ENCODE measurements at places on chromosomes 4 and X. TPM values are rescaled to one million over a fixed set of nuclear protein-coding genes. Genes with fewer than 3 reads are reported as not detected.

Gene TLR7
- 0.42 TPM for total RNA-seq

Gene MTCP1
- total RNA-seq, result 18.0 TPM

Gene CA5B
- total RNA-seq, result 82.2 TPM

Gene TEX13B
- total RNA-seq, result not detected

- no peak overlapping the region for H3K27ac ChIP-seq
- DNase-seq, result no peak
- H3K27me3 ChIP-seq, result peaks cover 22% of the 10 kb centered on the region
- H3K4me1 ChIP-seq, result no peaks in the 10 kb centered on the region
- H3K4me3 ChIP-seq, result no peak overlapping the region
Observed at GRCh38 chr4:89539797-89540711, 232.5 kb upstream of the GPRIN3 start.

DNA sequence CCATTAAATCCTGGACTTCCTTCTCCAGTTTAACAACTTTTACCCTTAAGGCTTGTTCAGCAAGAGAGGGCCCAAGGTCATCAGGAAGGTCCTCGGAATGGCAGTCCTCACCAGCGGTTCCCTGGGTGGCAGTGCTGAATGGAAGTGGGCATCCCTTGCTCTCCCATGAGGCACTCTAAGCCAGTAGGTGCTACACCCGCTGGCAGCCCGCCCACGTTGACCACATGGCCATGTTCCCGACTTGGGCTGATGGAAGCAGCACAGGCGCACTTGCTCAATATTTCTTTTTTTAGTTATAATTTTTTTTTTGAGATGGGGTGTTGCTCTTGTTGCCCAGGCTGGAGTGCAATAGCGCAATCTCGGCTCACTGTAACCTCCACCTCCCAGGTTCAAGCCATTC lies 277.9 kb downstream of the ZC4H2 start:
- no peak overlapping the region for H3K27ac ChIP-seq
- no peak overlapping the region for H3K4me3 ChIP-seq
- DNase-seq, result no peak
- no peaks in the 10 kb centered on the region for H3K4me1 ChIP-seq
- no peaks in the 10 kb centered on the region for H3K27me3 ChIP-seq
- peaks cover 2% of the 10 kb centered on the region for H3K36me3 ChIP-seq

GRCh38 chr4:18155067-18156041 lies 133.8 kb upstream of the LCORL start:
- H3K36me3 ChIP-seq, result no peaks in the 10 kb centered on the region
- H3K27me3 ChIP-seq, result peaks cover 18% of the 10 kb centered on the region
- no peak for DNase-seq
- H3K27ac ChIP-seq, result no peak overlapping the region
- no peak overlapping the region for H3K4me3 ChIP-seq
- no peaks in the 10 kb centered on the region for H3K4me1 ChIP-seq

GRCh38 chr4:16250661-16251365 lies 24.5 kb upstream of the TAPT1 start:
- no peak overlapping the region for H3K27ac ChIP-seq
- H3K4me3 ChIP-seq, result no peak overlapping the region
- no peaks in the 10 kb centered on the region for H3K27me3 ChIP-seq
- peaks cover 2% of the 10 kb centered on the region for H3K4me1 ChIP-seq
